ENCODE measurements at places on chromosomes 4 and X.

GRCh38 chrX:56728321-56728720, 722 bp upstream of the NBDY start:
- DNase-seq: peak; percentile 22

GRCh38 chrX:31423609-31424189, 351.9 kb upstream of the FTHL17 start:
- peak; percentile 41 for DNase-seq

- no peak for DNase-seq
Measured at GRCh38 chr4:17033025-17033767, 134.8 kb upstream of the LDB2 start.

DNA sequence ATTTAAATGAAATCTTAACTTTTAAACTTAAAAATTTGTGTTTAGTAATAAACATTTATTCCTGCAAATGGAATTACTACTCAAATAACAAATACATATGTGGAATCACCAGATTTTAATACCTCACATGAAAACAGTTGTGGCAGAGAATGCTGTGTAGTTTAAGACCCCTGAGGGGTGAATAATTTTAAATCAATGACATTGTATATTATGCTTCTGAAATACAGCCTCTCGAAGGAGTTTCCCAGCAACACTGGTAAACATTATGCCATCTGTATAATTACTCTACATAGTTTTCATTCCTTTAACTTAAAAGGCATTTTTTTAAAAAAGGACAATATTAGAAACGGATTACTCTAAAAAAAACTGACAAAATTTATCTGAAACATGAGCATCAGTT, 2313.3 kb downstream of the ARAP2 start:
- no peak for DNase-seq

GRCh38 chr4:8876982-8877779, 5.5 kb upstream of the HMX1 start:
- DNase-seq: no peak

- DNase-seq: no peak
Measured at GRCh38 chr4:84215217-84215616, 283.9 kb downstream of the NKX6-1 start.

- DNase-seq: no peak
Measured at GRCh38 chr4:89164400-89164799, 53.1 kb downstream of the TIGD2 start.

- no peak for DNase-seq
Measured at GRCh38 chr4:6123116-6123515, 77.2 kb downstream of the JAKMIP1 start.

DNA sequence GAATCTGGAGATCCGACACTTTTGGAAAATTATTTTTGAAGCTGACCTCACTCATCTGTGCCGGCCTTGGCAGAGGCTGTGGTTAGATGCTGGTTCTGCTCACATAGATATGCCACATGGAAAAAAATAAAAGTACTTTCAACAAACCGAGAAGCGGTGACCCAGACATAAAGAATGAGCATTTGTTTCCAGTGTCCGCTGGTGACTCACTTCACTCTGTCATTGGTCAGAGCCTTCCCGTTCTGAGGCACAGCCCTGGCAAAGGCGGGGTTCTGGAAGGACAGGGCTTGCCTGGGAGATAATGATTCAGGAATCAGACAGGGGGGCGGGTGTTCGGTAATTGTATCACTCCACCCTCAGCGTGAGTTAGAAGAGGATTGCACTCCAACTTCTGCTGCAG, 172.4 kb upstream of the MXRA5 start:
- peak; percentile 94 for DNase-seq

- no peak for DNase-seq
Measured at GRCh38 chrX:108029928-108030711, 14.7 kb upstream of the VSIG1 start.

- DNase-seq: peak; percentile 54
Measured at GRCh38 chr4:161936625-161937550, 226.9 kb downstream of the FSTL5 start.

DNA sequence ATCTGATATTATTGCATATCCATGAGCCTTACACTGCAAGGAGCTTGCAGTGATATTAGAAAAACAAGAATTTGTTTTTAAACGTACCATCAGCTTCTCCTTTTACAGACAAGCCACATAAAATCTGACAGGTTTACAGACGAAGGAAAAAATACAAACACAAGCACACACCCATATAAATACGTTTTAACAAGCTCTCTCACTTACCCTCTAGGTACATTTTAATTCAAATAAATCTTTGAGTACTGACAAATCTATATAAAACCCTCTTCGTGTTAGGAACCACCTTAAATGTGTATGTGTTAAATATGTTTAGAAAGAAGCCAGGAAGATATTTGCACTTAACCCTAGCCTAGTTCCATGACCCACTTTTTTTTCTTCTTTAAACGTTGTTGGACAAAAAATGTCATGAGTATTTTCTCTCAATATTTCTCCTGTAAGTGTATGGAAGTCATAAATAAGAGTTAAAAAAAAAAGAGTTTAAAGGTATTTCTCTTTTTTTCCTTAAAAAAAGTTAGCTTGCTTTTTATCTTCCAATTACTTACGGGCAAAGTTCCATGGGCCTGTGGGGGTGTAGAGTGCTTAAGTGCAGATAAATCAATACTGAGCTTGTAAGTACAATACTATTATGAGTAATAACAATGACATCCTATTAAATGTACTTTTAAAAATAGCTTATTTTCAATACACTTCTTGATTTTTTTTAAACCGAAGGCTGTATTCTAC, 1.5 kb downstream of the ARAP2 start:
- no peak for DNase-seq

GRCh38 chr4:47510506-47511143, 25.6 kb downstream of the ATP10D start:
- DNase-seq: peak; percentile 30

GRCh38 chrX:153875391-153876111, 10.4 kb downstream of the L1CAM start:
- peak; percentile 31 for DNase-seq

GRCh38 chr4:138290805-138291204, 48.7 kb upstream of the SLC7A11 start:
- DNase-seq: no peak

Data from myocyte (in vitro differentiated cells).